IMR-90 (cell line): ENCODE measurements at places on chromosomes 2 and 18. TPM values are rescaled to one million over a fixed set of nuclear protein-coding genes. Genes with fewer than 3 reads are reported as not detected.

DNA sequence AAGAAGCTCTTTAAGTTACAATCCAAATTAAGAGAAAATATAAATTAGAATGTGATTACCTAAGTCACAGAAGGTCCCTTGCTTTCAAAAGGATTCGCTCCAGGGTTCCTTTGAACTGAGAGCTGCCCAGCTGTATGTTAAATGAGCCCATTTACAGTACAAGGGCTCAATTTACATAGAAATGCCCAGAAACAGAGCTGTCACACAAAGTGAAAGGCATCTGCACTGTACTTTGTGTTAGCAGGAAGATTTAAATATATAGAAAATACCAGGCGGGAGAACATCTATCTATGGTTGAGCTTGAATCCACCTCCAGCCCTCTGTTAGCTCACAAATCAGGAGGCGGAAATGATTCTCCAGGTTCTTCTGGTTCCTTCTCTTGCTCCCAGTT, 272.9 kb downstream of the PAX3 start:
- DNase-seq = no peak

SF3B6 gene
- 143 and 224 TPM in 2 replicates for total RNA-seq

WBP1 gene
- 22.2 and 22.9 TPM in 2 replicates for total RNA-seq

DNA sequence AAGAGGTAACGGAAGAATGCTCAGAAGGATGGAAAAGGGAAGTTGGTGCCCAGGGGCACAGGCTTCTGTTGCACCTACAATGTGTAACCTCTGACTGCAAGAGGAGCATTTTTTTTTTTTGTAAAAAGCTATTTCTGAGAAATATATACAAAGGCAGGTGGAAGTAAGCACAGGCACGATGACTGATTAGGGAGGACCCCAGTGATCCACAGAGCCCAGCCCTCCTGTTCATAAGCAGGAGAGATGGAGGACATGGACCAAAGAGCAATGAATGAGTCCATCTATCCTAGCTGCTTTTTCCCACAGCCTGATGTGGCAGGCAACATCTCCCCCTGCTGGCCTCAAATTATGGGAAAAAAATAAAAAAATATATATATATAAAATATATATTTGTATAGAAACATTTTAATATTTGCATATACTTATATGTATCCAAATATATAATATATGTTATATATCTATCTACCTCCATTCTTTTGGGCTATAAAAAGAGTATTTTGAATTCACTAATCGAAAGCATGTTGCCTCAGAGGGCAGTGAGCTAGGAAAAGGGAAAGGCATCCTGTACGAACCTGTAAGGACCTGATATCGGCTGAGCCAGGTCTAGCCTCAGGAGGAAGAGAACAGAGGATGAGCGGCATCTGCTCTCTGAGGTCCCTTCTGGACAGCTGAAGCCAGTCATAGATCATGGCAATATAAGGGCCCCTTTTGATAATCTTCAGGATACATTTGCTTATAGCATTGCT, 166.0 kb upstream of the STK17B start:
- DNase-seq = peak; percentile 58

DNA sequence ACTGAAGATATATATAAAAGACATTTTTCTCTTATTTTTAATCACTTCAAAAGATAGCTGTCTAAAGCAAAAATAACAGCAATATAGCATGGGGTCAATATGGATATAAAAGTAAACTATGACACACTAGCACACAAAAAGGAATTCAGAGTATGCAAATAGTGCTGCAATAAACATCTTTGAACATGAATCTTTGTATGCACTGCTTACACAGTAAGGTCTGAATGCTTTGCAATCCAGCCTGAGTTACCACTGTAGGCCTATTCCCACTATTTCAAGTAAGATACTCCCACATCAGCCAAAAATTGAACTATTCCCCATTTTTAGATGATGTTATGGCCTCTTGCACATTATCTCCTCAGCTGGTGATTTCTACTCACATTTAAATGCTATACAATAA, 27.4 kb upstream of the ERCC3 start:
- peak; percentile 73 for DNase-seq

DNA sequence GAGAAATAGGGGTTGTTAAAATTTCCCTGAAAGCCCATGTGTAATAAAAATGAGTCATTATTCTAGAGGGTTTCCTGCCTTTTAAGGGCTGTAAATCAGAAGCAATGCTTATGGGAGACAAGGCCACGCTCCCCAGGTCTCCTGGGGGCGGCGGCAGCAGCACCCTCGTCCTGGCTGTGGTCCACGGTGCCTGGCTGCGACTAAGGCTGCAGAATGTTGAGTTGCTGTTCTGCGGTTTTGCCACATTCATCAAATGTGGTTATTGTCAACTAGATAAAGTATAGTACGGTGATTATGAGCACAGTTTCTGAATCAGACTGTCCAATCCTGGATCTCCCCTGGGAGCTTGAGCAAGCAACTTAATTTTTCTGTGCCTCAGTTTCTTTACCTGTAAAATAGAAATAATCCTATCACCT, 11.9 kb upstream of the AGFG1 start:
- peak; percentile 65 for DNase-seq

IFIH1 gene
- 1.4 and 2.2 TPM in 2 replicates for total RNA-seq

- no peak for DNase-seq
Measured at GRCh38 chr2:239307221-239307569, 93.6 kb downstream of the HDAC4 start.

DNA sequence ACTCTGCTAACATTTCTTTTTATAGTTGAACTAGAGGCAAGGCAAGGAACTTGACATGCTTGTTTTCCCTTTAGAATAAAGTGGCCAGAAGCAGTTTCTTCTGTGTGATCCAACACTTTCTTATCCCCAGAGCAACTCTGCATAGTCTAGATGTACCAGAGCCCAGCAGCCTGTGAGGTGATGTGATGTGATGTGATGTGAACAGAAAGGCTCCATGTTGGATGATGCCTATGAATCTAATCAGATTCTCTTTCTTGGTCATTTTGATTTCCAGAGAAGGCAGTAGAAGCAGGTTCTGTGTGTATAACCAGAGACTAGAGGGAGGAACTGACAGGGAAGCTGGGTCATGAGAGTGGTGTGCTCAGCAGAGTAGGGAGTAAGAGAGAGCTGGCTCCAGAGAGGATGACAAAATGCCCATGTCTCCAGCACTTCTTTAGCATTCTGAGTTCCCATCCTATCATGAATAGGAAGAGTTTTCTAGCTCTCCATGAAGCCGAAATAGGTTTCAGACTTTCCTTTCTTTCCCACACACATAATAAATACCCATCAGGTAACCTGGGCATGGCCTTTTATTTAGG, 31.0 kb upstream of the PTH2R start:
- no peak for DNase-seq

DNA sequence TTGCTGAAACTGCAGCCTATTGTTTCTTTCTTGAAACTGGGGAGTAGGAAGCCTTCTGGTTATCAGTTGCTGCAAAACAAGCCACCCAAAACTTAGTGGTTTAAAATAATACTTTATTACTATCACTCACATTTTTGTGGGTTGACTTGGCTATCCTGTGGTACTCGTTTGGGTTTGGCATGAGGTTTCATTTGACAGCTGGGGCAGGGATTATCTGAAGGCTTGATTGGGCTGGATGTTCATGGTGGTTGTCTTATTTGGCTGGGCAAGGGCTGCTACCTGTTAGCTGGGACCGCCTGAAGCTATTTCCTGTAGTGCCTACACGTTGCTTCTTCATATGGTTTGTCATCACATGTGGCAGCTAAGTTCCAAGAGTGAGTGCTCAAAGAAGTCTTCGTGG, 122.3 kb downstream of the PLCL1 start:
- no peak for DNase-seq

PDCD1 gene
- not detected in 2 replicates for total RNA-seq

- DNase-seq = no peak
Measured at GRCh38 chr2:23918837-23919489, 8.0 kb downstream of the ATAD2B start.

GRCh38 chr2:165499131-165499530, 29.6 kb downstream of the CSRNP3 start:
- no peak for DNase-seq

PPP4R1 gene
- 123 and 131 TPM in 2 replicates for total RNA-seq

CDKL4 gene
- total RNA-seq = 0.28 TPM in 1 of 2 replicates, not detected in the other

DNA sequence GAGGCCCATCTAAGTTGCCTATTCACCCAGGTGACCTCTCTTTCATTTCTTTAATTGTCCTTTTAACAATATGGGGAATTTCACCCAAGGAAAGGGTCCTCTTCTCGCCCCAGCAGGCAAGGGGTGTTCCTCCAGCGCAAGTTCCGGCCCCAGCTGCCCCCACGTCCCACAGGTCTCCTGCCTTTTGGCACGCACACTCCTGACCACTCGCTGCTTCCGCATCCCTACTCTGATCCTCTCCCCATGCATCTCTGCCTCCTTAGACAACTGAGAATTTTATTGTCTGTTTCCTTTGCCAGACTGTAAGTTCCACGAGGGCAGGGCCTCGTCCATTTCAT, 684 bp upstream of the ARPC2 start:
- DNase-seq = no peak

DNA sequence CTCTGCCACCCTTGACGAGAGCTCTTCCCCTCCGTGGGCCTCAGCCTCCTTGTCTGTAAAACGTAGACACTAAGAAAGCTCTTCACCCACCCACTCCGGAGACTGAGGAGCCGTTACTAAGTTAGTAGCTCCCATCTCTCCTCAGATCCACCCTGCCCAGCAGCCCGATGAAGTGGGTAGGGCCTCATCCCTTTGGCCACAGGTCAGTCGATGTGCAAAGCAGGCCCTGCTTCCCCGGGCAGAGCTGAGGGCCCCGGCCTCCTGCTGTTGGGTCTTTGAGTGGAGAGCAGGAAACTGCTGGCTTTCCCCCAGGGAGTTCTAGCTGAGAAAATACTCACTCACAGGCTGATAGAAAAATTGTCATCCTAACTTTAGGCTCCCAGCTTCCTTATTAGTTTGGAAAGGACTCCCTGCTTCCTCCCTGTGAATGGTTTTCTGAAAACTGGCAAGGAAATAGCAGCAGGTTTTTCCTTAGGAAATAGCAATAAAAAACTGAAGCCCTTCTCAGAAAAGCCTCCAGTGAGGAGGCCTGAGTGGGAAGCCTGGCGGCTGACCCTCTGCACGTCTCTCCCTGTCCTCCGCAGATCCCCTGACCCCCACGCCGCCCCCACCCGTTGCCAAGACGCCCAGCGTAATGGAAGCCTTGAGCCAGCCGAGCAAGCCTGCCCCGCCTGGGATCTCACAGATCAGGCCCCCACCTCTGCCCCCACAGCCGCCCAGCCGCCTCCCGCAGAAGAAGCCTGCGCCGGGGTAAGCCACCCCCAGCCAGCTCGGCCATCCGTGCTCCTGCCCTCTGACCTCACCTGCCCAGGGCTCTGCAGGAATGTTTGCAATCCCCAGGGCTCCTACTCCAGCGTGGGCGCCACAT, 30.2 kb downstream of the ITGB1BP1 start:
- no peak for DNase-seq

HADHB gene
- 79.8 and 80.5 TPM in 2 replicates for total RNA-seq

DNA sequence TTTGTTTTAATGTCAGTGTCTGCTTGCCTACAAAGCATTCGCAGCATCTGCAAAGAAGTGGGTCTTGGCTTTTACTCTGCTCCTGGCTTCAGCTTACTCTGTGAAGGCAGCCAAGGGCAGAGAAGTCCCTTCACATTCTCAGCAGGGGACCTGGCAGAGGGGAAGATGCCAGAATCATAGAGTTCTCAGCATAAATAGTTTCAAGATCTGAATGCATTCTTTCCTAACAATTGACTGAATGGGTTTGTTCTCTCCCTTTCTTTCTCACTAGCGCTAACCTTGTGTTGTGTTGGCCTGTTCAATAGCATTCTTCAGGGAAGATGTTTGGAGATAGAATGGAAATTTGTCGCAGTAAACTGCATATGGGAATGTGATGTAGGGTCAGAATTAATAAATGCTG, 106.9 kb downstream of the FARSB start:
- no peak for DNase-seq

GRCh38 chr18:79393635-79394533, 1.8 kb upstream of the NFATC1 start:
- DNase-seq = peak; percentile 74

NT5DC4 gene
- total RNA-seq = not detected in 2 replicates

GRCh38 chr2:215423928-215424540, 11.8 kb downstream of the FN1 start:
- no peak for DNase-seq

DNA sequence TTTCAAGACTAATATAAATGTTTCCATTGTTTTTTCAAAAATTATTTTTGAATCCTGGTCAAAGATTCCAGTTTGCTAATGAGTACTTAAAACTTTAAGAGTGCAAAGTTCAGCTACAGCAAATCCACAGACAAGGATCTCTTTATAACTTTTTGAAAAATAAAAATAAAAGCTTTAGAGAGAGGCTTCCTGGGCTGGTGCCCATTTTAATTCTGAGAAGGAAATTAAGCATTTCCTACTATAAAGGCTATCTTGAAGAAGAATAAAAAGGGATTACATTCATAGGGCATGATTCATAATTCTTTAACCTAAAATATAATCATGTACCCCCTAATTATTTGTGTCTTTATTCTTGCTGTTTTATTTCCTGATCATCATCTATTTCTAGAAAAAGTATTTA, 38.2 kb downstream of the DNAJC10 start:
- DNase-seq = no peak

DNA sequence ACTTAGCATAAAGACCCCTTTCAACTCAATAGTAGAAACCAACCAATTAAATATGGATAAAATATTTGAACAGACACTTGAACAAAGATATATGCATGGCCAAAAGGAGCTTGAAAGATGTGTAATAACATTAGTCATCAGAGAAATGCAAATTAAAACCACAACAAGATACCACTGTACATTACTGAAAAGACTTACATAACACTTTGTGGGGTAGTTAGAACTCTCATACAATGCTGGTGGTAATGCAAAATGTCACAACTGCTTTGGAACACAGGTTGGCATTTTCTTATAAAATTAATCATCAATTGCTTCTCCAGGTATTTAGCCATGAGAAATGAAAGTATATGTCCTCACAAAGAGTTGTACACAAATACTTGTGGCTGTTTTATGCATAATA, 60.7 kb downstream of the TTC27 start:
- DNase-seq = peak; percentile 67

- peak; percentile 45 for DNase-seq
Measured at GRCh38 chr2:19796035-19796695, 105.6 kb downstream of the TTC32 start.

DNA sequence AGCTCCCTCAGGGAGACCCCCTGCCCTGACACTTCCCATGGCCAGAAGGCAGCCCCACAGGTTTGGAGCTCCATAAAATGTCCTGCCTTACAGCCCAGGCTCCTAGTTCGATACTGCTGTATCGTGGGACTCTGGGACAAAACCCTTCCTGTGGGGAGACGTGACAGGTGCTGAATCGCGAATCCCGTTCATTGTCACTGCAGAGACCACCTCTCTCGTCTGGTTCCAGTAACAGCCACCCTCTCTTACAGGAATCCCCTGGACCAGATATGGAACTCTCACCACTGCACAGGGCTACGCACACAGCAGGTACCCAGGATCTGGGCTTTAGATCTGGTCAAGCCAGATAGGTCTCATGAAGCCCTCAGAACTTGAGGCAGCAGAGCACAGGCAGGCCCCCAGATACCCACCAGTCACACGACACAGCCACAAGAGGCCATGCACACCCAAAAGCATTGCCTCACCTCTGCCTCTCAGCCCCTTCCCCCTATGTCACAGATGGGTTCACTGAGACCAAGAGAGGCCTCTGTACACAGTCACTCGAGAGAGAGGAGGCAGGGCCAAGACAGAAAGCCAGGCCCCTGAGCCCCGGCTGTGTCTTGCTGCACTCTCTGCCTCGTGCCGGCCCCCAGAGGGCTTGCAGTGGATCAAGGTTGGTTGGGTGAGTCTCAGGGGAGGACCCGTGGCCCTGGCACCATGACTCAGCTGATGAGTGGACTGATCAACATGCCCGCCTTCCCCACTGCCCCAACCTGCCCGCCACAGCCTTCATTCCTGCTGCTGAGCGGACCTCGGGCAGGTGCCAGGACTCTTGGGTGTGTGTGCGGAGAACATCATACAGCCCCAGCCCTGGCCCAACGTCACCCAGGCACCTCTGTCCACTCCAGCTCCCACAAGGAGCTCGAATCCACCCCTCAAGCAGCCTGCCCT, 7.6 kb downstream of the SDC1 start:
- DNase-seq = no peak

LINC00305 gene
- total RNA-seq = not detected in 2 replicates
